ENCODE measurements at places on chromosomes 2 and 18.

DNA sequence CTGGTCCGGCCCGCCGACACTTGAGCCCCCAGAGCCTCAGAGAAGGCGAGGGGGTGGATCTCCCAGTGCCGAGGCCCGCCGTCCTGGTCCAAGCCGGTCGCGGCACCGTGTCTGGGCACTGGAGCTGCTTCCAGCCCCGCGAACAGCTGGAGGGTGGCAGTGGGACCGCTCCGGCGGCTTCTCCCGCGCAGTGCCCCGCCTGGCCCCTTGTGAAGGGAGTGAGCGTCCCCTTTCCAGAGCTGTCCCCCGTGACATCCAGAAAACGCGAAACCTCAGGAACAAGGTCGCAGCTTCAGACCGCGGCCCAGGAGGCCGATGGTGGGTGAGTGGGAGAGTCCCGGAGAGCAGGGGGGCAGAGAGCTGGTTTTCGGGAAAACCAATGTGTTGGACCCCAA is 579 bp upstream of the EMX1 start:
- no peaks in the 10 kb centered on the region for H3K36me3 ChIP-seq
- H3K4me1 ChIP-seq, result no peaks in the 10 kb centered on the region
- no peak for DNase-seq
- no peak overlapping the region for H3K27ac ChIP-seq

- no peak overlapping the region for H3K4me3 ChIP-seq
- no peaks in the 10 kb centered on the region for H3K4me1 ChIP-seq
- H3K27ac ChIP-seq, result no peak overlapping the region
- no peak for DNase-seq
Observed at GRCh38 chr18:26780520-26781325, 84.8 kb downstream of the AQP4 start.

DNA sequence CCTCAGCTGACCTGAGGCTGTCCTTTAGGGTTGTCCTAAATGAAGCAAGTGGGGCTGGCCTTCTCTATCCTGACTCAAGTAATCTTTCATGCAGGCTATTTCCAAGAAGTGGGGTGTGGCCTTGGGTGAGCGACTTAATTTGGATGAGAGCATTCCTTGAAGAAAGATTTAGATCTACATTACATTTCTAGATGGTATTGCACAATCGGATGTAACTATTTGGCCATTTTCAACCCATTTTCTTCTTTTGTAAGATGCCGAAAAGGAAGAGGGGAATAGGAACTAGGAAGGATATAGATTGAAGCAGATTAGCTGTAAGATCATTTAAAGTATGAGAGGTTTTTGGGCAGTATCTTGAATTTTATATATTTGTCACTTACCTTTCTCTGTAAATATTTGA is 746.3 kb downstream of the MBD2 start:
- no peak overlapping the region for H3K4me3 ChIP-seq
- no peaks in the 10 kb centered on the region for H3K4me1 ChIP-seq
- DNase-seq, result no peak
- no peaks in the 10 kb centered on the region for H3K27me3 ChIP-seq

- no peaks in the 10 kb centered on the region for H3K36me3 ChIP-seq
- no peak for DNase-seq
- no peaks in the 10 kb centered on the region for H3K4me1 ChIP-seq
- no peaks in the 10 kb centered on the region for H3K27me3 ChIP-seq
- no peak overlapping the region for H3K4me3 ChIP-seq
Observed at GRCh38 chr2:156505696-156506095, 69.5 kb downstream of the GPD2 start.

DNA sequence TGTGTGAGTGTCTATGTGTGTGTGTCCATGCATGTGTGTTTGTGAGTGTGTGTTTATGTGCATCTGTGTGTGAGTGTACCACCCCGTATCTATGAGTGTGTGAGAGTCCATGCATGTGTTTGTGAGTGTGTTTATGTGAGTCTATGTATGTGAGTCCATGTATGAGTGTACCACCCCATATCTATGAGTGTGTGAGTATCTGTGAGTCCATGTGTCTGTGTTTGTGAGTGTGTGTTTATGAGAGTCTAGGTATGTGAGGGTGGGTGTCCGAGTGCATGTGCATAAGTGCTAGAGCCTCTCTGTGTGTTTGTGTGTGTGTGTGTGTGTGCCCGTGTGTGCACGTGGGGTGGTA is 86.0 kb upstream of the ATG16L1 start:
- H3K4me1 ChIP-seq, result no peaks in the 10 kb centered on the region
- H3K27ac ChIP-seq, result no peak overlapping the region
- no peaks in the 10 kb centered on the region for H3K27me3 ChIP-seq
- no peak for DNase-seq

DNA sequence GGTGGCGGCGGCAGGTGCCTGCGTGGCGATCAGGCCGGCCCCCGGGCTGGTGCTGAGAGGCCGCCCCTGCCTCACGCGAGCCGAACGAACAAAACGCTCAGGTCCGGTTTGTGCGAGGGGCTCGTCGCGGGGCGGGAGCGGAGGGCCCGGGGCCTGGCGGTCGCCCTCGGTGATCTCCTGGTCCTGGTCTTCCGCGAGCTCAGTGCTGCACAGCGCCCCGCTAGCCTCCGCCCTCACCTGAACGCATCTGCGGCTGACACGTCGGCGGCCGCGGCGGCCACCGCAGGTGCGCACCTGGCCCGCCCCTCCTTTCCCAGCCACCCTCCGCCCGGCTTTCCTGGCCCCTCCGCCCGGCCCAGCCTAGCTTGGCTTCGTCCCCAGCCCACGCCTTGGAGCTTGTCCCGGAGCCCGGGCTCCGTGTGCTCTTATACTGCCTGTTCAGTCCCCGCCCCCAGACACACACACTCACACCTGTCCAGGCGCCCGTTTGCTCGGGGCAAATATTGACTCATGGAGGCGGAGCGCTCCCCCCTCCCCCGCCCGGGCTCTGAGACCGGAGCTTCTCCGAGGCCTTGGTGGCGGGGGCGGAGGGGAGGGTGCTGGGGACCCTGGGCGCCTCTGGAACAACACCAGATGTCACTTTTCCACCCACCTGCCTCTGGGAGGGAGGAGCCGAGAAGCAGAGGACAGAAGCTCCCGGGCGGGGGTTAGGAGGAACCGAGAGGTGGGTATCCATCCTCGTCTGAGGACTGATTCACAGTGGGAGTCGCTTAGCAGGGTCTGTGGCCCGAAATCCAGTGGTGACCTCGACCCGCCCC is 8.6 kb upstream of the CRYBA2 start:
- H3K36me3 ChIP-seq, result no peaks in the 10 kb centered on the region
- H3K27ac ChIP-seq, result no peak overlapping the region
- peaks cover 59% of the 10 kb centered on the region for H3K27me3 ChIP-seq
- no peak overlapping the region for H3K4me3 ChIP-seq
- no peaks in the 10 kb centered on the region for H3K4me1 ChIP-seq

DNA sequence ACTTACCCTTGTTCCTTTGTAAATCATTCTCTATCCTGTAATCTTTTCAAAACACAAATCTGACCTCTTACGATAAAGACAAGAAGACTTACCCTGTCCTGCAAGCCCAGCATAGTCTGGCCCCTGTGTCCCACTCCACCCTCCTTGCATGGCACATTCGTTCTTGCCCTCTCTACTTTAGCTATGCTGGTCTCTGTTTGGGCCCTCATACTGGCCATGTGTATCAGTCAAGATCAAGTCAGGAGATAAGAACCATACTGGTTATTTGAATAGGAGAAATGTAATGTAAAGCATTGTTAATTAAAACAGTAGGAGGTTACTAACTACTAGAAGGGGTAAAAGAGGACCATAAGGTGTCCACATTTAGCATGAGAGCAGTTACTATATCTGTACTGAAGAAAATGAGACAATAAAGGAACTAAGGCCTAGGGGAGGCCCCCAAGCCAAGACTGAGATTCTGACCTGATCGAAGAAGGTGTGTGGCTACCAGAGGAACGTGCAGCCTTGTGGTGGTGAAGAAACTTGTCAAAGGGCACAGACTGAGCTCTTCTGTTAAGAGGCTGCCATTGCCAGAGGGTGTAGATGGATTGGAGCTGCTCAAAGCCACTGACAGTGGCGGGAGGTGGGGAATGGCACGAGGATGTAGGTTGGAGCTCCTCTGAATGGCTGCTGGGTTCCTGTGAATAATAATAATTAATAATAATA is 80.8 kb downstream of the KCTD18 start:
- DNase-seq, result no peak
- H3K4me3 ChIP-seq, result no peak overlapping the region
- 0 out of 2 replicates have a peak, but pooled peaks cover 10% of the 10 kb centered on the region for H3K36me3 ChIP-seq
- no peak overlapping the region for H3K27ac ChIP-seq
- no peaks in the 10 kb centered on the region for H3K27me3 ChIP-seq

DNA sequence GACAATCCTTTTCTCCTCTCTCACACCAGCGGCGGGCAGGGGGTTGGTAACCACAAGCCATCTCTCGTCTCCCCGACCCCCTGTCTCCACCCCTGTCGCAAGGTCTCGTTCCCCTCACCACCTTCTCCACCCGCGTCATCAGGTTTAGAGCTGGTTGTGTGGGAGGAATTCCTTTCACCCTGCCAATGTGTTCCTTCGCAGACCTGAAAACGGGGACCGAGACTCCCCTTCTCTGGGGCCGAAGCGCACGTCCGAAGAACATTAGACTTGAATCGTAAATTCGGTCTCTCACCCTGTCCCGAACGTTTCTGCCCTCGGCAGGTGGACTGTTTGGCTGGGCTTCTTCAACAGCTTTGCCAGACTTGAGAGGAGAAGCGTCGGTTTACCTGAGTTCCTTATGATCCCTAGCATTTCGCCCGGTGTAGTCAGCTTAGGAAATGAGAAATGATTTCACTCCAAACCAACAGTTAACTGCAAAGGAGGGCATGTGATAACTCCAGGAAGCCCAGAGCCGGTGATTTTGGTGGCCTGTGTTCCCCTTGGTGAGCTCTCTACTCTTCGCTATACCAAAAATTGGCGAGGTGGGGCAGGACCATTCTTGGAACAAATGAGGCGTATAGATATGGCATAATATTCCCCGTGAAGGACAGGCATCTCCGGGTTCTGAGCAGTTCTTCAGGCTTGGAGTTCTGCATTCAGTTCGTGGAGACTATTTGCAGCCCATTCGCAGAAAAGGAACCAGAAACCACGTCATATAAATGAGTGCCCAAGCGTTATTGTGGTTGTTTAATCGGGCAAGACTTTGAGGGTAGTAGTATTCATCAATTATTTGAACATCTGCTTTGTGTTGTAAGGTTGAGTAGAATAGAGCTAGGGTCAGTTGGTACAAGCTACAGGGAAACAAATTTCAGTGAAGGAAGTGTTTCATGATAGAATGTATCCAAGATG is 694 bp downstream of the CFAP36 start:
- peak overlapping the region; percentile 98 for H3K4me3 ChIP-seq
- peak overlapping the region; percentile 81 for H3K27ac ChIP-seq
- H3K4me1 ChIP-seq, result peaks cover 8% of the 10 kb centered on the region
